ENCODE measurements at places on chromosomes 5 and 9.
A peak's percentile ranks its signal among the peaks of the same experiment; 100 is the strongest.

- no peak overlapping the region for H3K4me3 ChIP-seq
- H3K36me3 ChIP-seq, result no peaks in the 10 kb centered on the region
- H3K27ac ChIP-seq, result no peak overlapping the region
- DNase-seq, result no peak
- no peaks in the 10 kb centered on the region for H3K4me1 ChIP-seq
Observed at GRCh38 chr5:110265162-110265561, 461.3 kb downstream of the TMEM232 start.

GRCh38 chr9:68416936-68417564 is 60.6 kb downstream of the PGM5 start:
- peak overlapping the region; percentile 84 for H3K27ac ChIP-seq
- H3K4me1 ChIP-seq, result peaks cover 27% of the 10 kb centered on the region
- no peak for DNase-seq
- no peak overlapping the region for H3K4me3 ChIP-seq
- H3K36me3 ChIP-seq, result no peaks in the 10 kb centered on the region

- no peak overlapping the region for H3K4me3 ChIP-seq
- no peaks in the 10 kb centered on the region for H3K36me3 ChIP-seq
- no peak overlapping the region for H3K27ac ChIP-seq
- peaks cover 3% of the 10 kb centered on the region for H3K4me1 ChIP-seq
- no peaks in the 10 kb centered on the region for H3K27me3 ChIP-seq
Observed at GRCh38 chr9:131965841-131966240, 113.8 kb downstream of the MED27 start.

DNA sequence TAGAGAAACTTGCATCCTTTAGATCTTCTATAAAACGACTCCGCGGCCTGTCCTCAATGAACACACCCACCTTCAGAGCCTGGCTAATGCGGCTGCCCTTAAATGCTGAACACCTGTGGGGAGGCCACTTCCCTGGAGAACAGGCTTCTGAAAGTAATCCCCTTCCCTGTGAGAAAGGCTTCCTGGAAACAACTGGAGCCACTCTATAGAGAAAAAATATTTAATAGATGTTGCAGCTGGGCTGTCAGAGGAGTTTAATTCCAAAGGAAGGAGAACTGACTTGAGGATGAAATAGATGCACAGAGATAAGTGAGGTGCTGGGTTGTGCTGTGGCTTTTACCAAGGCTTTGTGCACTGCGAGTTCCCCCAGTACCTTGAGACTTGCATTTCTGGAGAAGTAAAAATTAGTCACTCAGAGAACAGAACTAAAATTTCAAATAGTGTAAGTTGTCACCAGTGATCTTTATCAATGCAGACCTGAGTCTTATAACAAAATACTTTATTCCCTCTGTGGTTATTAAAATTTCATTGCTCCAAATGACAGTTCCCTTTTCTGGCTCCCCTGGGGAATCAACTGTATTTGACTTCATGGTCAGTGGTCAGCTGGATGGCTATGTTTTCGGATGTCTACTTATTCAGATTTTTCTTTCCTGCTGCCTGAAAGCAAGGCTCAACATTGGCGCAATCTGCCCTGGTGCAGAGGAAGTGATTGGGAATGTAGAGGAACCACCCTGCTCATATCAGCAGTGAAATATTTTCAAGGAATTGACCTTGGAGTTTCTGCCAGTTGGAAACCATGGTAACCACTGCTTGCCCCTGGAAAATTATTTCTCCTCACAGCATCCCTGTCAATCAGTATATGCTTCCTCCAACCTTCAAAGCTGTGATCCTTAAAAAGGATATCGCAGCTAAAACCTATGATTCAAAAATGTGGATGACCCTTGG is 238.8 kb downstream of the SMARCA2 start:
- DNase-seq, result no peak
- no peaks in the 10 kb centered on the region for H3K4me1 ChIP-seq
- H3K4me3 ChIP-seq, result no peak overlapping the region
- H3K27ac ChIP-seq, result no peak overlapping the region

GRCh38 chr5:179762079-179762780 is 29.6 kb downstream of the MAML1 start:
- H3K36me3 ChIP-seq, result peaks cover 16% of the 10 kb centered on the region
- no peak for DNase-seq
- H3K27me3 ChIP-seq, result no peaks in the 10 kb centered on the region
- H3K4me1 ChIP-seq, result peaks cover 68% of the 10 kb centered on the region
- H3K27ac ChIP-seq, result peak overlapping the region; percentile 22
- H3K4me3 ChIP-seq, result no peak overlapping the region

- no peak overlapping the region for H3K27ac ChIP-seq
- no peaks in the 10 kb centered on the region for H3K36me3 ChIP-seq
- DNase-seq, result no peak
- no peaks in the 10 kb centered on the region for H3K27me3 ChIP-seq
- no peaks in the 10 kb centered on the region for H3K4me1 ChIP-seq
Observed at GRCh38 chr5:107776922-107777740, 106.4 kb upstream of the EFNA5 start.

- no peaks in the 10 kb centered on the region for H3K4me1 ChIP-seq
- H3K36me3 ChIP-seq, result no peaks in the 10 kb centered on the region
- H3K27me3 ChIP-seq, result no peaks in the 10 kb centered on the region
- DNase-seq, result no peak
- H3K27ac ChIP-seq, result no peak overlapping the region
Observed at GRCh38 chr5:17276445-17276844, 59.0 kb downstream of the BASP1 start.

- H3K36me3 ChIP-seq, result no peaks in the 10 kb centered on the region
- H3K4me3 ChIP-seq, result peak overlapping the region; percentile 57
Observed at GRCh38 chr5:122311497-122311960, 508 bp upstream of the SNCAIP start.

DNA sequence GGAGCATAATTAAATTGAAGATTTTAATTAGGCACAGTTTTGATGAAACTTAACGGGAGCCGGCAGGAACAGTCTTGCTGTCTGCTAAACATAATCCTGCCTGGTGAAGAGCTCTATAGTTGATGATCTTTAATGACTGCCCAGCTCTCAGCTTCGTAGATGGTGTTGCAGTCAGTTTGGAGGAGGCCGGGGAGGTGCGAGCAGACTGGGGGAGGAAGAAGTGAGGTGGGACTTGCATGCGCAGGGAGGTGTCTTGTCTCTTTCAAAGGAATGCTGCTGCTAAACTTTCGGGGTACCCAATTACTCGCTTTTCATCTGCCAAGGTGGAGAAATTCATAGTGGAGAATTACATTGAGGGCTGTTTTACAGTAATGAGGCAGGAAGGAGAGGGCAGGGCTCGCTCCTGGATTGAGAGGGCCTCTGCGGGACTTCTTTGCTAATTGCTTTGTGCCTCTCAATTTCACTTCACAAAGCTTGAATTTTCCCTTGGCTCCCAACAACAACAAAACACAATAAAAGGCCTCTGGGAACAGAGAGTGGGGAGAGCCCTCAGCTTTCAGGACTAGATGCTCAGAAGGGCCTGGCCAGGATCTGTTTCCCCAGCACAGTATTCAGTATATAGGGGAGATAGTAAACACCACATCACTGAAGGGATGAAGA is 257.9 kb upstream of the ADRA1B start:
- H3K36me3 ChIP-seq, result no peaks in the 10 kb centered on the region
- H3K27me3 ChIP-seq, result no peaks in the 10 kb centered on the region
- H3K4me3 ChIP-seq, result no peak overlapping the region
- H3K27ac ChIP-seq, result no peak overlapping the region
- no peak for DNase-seq

DNA sequence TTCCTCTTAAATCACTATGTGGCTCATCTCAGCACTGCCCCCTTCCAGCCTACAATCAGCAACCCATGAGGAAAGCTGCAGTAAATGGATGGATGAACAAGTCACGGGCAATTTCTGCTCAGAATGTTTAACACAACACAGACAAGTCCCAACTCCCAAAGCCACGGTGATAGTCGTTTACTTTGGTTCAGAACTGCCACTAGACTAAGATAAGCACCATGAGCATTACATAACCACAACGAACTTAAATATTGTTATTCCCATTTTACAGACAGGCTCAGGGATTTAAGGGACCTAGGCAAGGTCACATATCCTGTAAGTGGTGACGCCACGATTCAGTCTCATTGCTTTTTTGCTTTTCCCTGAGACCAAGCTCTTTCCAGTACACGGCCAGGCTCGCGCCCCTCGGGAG is 2.0 kb upstream of the SMIM27 start:
- H3K27me3 ChIP-seq, result no peaks in the 10 kb centered on the region
- no peaks in the 10 kb centered on the region for H3K36me3 ChIP-seq
- H3K4me1 ChIP-seq, result peaks cover 40% of the 10 kb centered on the region
- H3K4me3 ChIP-seq, result peak overlapping the region; percentile 78
- no peak for DNase-seq

- H3K4me3 ChIP-seq, result no peak overlapping the region
Observed at GRCh38 chr9:89494199-89494598, 3.7 kb downstream of the SEMA4D start.

- no peak for DNase-seq
- no peak overlapping the region for H3K4me3 ChIP-seq
- peaks cover 27% of the 10 kb centered on the region for H3K4me1 ChIP-seq
- no peaks in the 10 kb centered on the region for H3K36me3 ChIP-seq
Observed at GRCh38 chr9:35029241-35029640, 39.7 kb downstream of the DNAJB5 start.

- H3K4me3 ChIP-seq, result no peak overlapping the region
- no peaks in the 10 kb centered on the region for H3K36me3 ChIP-seq
- DNase-seq, result no peak
- H3K27ac ChIP-seq, result no peak overlapping the region
- H3K27me3 ChIP-seq, result no peaks in the 10 kb centered on the region
Observed at GRCh38 chr9:79673614-79674013, 101.8 kb downstream of the TLE4 start.

- H3K27ac ChIP-seq, result peak overlapping the region; percentile 81
- H3K4me1 ChIP-seq, result peaks cover 90% of the 10 kb centered on the region
- no peaks in the 10 kb centered on the region for H3K36me3 ChIP-seq
- no peaks in the 10 kb centered on the region for H3K27me3 ChIP-seq
- DNase-seq, result peak; percentile 92
Observed at GRCh38 chr9:134434894-134435506, 108.7 kb downstream of the RXRA start.

GRCh38 chr5:10607023-10607665 is 43.3 kb downstream of the ANKRD33B start:
- peak overlapping the region; percentile 80 for H3K27ac ChIP-seq
- H3K27me3 ChIP-seq, result no peaks in the 10 kb centered on the region
- H3K4me3 ChIP-seq, result peak overlapping the region; percentile 6
- DNase-seq, result peak; percentile 71
- H3K4me1 ChIP-seq, result peaks cover 20% of the 10 kb centered on the region

- no peaks in the 10 kb centered on the region for H3K27me3 ChIP-seq
- no peak overlapping the region for H3K27ac ChIP-seq
- H3K4me3 ChIP-seq, result no peak overlapping the region
- DNase-seq, result no peak
- H3K4me1 ChIP-seq, result no peaks in the 10 kb centered on the region
- H3K36me3 ChIP-seq, result no peaks in the 10 kb centered on the region
Observed at GRCh38 chr9:8705861-8706260, 906.3 kb upstream of the DMAC1 start.

DNA sequence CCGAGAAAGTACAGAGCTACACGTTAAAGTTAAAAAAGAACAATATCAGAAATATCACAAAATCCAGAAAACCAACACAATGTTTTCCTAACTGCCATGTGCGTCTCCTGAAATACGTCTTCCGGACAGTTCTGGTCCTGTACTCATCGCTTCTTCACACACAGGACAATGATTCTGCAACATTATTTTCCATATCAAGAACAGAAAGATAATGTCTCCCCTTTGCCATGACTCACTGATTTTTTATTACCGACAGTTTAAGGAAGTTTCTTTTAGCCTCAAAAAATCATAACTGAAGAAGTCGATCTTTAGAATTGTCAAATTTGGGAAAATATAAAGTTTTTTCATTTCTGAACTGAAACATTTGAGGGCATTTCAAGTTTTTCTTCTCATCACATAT is 2.5 kb downstream of the TBC1D9B start:
- H3K36me3 ChIP-seq, result peaks cover 52% of the 10 kb centered on the region
- no peak for DNase-seq
- no peak overlapping the region for H3K27ac ChIP-seq
- H3K27me3 ChIP-seq, result no peaks in the 10 kb centered on the region

DNA sequence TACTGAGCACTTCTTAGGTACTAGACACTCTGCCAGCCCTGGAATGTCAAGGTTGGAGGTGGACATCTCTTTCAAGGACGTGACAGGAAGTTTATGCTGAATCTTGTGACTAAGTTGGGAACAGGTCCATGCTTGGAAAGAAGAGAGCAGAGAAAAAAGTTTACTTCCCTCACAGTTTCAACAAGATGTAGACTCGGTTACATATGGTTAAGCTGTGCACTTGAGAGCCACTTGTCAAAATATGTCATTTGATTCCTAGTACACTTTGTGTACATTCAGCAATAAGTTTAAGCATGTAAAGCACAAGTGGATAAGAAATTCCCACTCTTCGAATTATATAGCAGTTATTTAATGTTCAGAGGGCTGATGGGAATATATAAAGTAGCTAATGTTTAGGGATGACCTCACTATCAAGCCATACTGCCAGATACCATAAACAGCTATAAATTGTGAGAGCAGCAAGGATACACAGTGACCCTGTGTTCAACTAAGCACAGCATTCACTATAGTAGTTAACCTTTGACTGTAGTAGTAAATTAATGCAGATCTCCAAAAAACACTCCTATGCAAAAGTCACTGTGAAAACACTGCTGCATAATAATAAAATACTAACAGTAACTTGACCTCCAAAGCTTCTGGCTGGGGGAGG is 1944.6 kb upstream of the WWC1 start:
- H3K27ac ChIP-seq, result no peak overlapping the region
- H3K36me3 ChIP-seq, result no peaks in the 10 kb centered on the region
- no peak for DNase-seq

GRCh38 chr9:35914301-35914807 is 5.1 kb downstream of the SPAAR start:
- peak; percentile 86 for DNase-seq
- no peaks in the 10 kb centered on the region for H3K27me3 ChIP-seq
- no peak overlapping the region for H3K4me3 ChIP-seq
- H3K27ac ChIP-seq, result peak overlapping the region; percentile 86
- H3K4me1 ChIP-seq, result peaks cover 84% of the 10 kb centered on the region

GRCh38 chr5:135826994-135827671 is 7.3 kb upstream of the SLC25A48 start:
- no peaks in the 10 kb centered on the region for H3K4me1 ChIP-seq
- H3K36me3 ChIP-seq, result no peaks in the 10 kb centered on the region
- H3K4me3 ChIP-seq, result no peak overlapping the region
- no peak for DNase-seq

GRCh38 chr5:112415552-112415951 is 3.5 kb downstream of the EPB41L4A start:
- no peak for DNase-seq
- H3K27me3 ChIP-seq, result no peaks in the 10 kb centered on the region
- peaks cover 1% of the 10 kb centered on the region for H3K4me1 ChIP-seq
- H3K27ac ChIP-seq, result no peak overlapping the region

DNA sequence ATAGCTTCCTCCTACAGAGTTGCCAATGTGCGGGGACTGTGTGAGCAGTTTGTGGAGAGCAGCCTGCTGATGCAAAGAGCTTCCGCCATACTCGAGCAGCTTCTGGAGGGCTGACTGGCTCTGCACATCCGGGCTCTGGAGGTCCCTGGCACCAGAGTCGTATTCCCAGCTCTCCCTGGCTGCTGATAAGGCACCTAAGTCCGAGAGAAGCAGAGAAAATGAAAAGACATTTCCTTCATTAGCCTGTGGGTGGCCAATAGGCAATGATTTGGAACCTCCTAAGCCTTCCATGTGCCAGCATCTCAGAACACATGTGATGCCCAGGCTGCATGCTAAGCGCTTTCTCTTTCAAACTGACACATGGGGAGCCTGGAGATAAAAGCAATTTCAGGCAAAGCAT is 94.3 kb downstream of the TSSK1B start:
- no peaks in the 10 kb centered on the region for H3K4me1 ChIP-seq
- DNase-seq, result no peak
- H3K4me3 ChIP-seq, result no peak overlapping the region
- no peak overlapping the region for H3K27ac ChIP-seq
- no peaks in the 10 kb centered on the region for H3K27me3 ChIP-seq
